ENCODE measurements at places on chromosomes 12 and 14.

DNA sequence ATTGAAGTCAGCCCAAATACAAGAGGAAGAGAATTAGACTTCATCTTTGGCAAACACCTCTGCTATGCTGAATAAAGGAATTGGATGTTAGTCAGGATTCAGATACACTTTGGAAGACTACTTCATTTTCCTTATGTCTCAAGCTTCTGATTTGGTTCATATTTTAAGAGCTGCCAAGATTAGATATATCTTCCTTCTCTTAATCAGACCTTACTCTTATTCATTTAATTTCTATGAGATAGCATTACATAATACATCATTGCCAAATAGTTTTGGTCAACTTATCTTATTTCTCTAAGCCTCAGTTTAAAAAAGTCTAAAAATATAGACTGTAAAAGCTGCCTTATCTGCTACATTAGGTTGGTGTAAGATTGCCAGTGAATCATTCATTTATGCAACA lies 330.6 kb upstream of the NAV3 start:
- no peak for DNase-seq

GRCh38 chr12:31951939-31952338 lies 7.3 kb upstream of the RESF1 start:
- no peak for DNase-seq

DNA sequence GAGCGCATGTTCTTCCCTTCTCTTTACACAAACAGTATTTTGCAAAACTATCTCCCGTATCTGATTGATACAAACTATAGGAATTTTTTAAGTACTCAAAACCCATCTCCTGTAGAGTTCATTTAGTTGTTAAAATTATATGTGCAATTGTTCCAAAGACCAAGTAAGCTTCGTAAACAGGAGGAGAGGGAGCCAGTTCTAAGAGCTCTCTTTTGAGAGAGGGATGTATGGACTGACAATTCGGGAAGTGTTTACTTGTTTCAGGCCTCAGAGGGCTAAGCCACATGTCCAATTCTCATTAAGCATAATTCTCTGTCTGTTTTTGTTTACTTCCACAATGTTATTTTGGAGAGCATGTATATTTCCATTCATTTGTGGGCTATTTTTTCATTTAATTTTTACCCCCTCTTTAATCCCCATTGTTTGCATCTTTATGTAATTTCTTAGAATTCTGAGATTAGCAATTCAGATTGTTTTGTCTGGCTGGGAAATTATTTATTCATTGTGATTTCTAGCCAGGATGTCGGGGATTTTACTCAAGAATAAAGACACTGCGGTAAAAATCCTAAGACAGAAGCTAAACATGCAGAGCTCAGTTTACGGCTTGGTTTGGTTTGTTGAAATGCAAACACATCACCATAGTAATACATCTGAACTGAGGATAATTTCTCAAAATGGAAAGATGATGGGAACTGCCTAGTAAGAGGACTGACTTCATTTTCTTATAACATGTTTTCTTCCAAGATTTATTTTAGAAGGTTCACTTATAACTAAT lies 126.8 kb downstream of the KCNK10 start:
- DNase-seq, result no peak

DNA sequence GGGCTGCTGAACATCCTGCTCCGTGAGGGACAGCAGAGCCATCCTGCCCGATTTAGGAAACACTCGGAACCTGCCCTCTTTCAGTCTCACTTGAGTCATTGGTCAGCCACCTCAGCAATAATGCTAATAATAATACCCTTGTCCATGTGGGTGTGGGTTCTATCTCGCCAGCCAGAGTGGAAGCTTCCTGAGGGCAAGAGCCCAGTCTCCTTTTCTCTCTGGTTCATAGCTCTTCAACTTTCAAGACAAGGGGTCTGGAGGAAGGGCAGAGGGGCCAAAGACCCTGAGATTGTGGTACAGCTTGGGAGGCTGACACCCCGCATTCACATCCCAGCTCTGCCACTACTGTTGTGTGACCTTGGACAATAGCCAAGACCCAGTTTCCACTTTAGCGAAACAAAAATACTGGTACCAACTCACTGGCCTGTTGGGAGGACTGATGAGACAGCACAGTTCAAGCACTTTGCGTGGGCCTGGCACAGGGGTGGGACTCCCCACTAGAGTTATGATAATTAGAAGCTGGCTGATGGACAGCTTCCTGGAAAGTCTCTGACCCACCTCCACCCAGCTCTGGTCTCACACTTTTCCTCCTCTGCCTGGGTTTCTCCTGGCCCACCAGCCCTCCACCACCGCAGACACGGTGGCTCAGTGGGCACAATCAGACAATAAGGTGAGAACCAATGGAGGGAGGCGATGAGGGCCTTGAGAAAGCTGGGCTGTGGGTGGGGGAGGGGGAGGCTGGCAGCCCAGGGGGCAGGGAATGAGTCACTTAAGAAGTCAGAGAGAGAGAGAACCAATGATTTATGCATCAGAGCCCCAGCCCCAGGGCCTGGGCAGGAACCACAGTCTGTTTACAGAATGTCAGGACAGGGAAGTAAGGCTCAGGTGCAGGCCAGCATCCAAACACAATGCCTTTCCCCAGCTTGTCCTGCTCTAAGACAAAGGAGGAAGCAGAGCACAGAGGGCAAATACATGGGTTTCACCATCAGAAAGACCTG lies 9.6 kb downstream of the FAIM2 start:
- no peak for DNase-seq

DNA sequence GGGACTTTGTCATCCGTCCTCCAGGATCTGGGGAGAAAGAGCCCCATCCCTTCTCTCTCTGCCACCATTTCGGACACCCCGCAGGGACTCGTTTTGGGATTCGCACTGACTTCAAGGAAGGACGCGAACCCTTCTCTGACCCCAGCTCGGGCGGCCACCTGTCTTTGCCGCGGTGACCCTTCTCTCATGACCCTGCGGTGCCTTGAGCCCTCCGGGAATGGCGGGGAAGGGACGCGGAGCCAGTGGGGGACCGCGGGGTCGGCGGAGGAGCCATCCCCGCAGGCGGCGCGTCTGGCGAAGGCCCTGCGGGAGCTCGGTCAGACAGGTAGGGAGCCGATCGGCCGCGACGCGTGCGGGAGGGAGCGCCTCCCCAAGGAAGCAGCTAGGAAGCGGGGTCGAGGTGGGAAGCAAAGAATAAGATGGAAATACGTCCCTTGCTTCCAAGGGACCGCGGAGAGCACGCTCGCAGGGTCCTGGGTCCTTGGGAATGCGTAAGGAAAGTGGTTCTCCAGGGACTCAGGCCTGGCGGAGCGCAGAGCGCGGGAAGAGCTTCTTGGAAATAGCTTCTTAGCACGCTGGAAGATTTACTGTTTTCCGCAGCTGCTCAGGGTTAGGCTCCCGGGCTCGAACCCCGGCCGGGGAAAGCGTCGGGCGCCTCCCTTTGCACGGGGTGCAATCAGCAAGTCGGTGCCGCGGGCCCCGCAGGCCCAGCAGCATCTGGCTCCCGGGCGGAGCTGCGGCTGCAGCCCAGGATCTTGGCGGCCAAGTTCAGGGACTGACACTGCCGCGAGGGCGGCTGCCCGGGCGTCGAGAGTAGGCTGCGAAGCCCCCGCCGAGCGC lies 457 bp downstream of the SOCS2 start:
- DNase-seq, result peak; percentile 43
